ENCODE measurements at places on chromosomes 2 and 18.
A peak's percentile ranks its signal among the peaks of the same experiment; 100 is the strongest.

- no peak for DNase-seq
Observed at GRCh38 chr2:178473931-178474330, 4.5 kb downstream of the FKBP7 start.

DNA sequence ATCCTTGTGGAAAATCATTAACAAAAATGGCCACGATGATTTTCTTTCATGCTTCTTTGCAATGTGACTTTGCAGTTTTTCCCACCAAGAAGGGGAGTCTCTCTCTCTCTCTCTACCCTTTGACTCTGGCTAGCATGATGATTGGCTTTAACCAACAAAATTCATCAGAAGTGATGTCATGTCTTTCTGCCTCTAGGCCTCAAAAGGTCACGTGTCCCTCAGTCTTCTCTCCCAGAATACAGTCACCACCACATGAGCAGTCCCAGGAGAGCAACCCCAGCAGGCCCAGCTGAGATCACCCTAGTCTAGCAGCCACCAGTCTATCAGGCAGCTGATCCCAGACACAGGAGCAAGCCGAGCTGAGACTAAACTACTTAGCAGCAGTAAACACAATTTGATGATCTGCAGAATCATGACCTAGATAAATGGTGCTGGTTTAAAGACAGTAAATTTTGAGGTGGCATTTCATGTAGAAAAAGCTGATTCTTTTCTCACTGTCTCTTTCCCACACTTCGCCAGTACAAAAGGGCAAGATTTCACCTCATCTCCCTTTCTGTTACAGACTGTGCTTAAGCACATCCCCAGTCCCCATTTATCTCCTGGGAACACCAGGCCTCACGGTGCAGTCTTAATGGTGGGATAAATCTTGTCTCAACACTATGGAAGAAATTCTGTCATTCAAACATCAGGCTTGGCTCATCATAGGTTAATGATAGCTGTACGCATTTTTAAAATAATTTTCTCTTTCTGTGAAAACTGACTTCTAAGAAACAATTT is 132.7 kb downstream of the SCG2 start:
- DNase-seq, result no peak

DNA sequence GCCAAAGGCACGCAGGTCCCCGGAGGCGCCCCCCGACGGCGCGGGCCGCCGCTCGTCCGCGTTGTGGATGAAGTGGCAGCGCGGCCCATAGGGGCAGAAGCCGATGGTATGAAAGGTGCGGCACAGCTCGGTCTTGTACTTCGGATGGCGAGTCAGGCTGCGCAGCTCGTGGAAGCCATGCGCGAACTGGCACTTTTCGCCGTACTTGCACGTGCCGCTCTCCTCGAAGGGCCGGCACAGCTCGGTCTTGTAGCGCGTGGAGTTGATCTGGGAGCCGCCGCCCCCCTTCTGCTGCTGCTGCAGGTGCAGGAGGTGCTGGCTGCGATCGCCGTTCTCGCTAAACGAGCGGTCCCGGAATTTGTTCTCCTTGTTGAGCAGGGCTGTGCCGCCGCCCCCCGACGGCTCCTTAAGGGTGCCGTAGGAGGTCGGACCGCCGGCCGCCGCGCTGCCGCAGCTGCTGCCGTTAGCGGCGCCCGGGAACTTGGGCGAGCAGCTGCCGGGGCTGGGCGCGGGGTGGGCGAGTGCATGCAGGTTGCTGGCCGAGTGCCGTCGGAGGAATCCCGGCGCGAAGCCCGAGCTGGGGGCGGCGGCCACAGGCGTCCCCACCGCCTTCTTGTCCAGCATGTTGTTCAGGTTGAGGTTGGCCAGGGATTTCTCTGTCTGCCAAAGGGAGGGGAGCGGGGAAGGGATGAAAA is 1.2 kb downstream of the ZFP36L2 start:
- peak; percentile 31 for DNase-seq

DNA sequence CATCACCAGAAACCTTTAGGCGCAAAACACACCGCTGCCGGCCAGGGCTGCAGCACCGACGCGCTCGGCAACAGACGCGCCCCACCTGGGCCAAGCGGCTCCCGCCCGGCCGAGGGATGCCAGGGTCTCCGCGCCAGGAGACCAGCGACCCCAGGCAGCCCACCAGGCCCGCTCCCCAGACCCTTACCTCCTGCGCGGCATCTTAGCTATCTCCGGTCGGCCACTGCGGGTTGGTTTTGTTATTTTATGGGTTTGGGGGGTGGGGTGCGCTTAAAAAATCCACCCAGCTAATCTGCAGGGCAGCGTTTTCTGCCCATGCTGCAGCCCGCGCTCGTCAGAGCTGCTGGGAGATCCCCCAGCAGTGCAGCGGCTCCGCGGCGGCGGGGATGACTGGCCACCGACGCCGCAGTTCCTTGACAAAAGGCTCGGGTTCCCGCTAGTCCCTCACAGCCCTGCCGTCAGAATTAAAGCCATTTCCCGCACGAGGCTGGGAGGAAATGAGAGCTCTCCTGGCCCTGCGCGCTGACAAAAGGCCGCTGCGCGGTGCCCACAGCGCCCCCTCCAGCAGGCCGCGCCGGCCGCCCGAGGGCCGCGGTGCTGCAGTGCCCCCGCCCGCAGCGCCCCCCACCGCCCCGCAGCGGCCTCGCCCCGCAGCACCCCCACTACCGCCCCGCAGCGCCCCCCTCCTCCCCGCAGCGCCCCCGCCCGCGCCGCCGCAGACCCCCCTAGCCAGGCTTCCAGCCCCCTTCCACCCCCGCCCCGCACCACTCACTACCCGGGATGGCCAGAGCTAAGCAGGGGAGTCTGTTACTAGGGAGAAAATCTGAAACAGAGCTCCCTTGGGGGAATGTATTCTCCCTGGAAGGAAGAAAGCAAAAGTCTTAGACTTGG is at the start of gene ADD2:
TSS of gene ADD2 (minus strand) at position 502 of the 891 bp plus-strand sequence. CDS start 61,792 bp downstream, outside the sequence.
- peak; percentile 30 for DNase-seq

- DNase-seq, result no peak
Observed at GRCh38 chr2:179749210-179749609, 112.2 kb downstream of the ZNF385B start.

- DNase-seq, result no peak
Observed at GRCh38 chr2:158154596-158154995, 52.9 kb downstream of the UPP2 start.

GRCh38 chr2:206920951-206921350 is 18.4 kb upstream of the CPO start:
- DNase-seq, result no peak

GRCh38 chr18:66461344-66461743 is 142.5 kb downstream of the CDH19 start:
- no peak for DNase-seq

GRCh38 chr18:24616653-24617052 is 156.2 kb downstream of the HRH4 start:
- DNase-seq, result no peak

- no peak for DNase-seq
Observed at GRCh38 chr2:201452922-201453643, 1.5 kb downstream of the STRADB start.

DNA sequence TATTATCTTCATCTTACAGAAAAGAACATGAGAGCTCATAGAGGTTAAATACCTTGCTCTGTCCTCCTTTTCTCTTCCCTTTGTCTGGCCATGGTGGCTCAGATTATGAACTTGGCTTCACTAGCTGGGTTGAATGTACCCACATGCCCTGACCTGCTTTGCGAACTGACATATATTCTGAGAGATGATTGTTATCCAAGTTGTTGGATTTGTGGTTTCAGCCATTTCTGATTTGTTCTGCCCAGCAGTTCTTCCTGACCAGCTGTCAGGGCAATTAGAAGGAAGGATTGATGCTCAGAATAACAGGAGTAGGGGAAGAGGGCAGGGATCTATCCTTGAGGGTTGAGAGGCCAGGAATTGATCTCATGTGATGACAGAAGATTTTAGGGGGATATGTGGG is 236.8 kb upstream of the FAM98A start:
- DNase-seq, result no peak

- no peak for DNase-seq
Observed at GRCh38 chr2:206112108-206112507, 26.1 kb upstream of the INO80D start.

DNA sequence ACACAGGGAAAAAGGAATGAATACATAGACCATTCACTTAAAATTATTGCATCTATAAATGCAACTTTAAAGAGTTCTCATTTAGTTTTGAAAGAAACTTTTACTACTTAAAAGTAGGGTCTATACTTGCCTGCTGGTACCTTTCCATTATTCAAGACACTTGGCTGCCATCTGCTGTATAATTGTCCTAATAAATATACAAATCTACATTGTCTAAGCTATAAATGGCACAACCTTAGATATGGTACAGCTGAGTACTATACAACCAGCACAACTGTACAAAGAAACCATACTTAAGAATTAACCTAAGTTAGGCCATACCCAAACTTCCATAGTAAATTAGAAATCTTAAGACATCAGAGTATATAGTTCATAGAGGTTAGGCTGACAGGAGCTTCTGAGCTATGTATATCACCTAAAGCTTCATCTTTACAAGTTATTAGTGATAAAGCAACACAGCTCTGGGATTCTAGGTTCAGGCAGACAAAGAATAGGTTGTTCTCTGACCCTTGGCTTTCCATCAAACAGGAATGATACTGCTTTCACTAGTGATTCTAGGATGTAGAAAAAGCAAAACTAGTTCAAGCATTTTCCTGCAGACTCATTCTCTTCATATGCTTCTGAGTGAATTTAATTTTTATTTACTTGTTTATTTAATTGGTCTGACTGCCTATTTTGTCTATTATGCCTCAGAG is 22.1 kb downstream of the EXOC6B start:
- no peak for DNase-seq

GRCh38 chr2:118490330-118490729 is 357.1 kb downstream of the EN1 start:
- DNase-seq, result no peak

- no peak for DNase-seq
Observed at GRCh38 chr2:48264627-48265026, 265.3 kb upstream of the STON1 start.

DNA sequence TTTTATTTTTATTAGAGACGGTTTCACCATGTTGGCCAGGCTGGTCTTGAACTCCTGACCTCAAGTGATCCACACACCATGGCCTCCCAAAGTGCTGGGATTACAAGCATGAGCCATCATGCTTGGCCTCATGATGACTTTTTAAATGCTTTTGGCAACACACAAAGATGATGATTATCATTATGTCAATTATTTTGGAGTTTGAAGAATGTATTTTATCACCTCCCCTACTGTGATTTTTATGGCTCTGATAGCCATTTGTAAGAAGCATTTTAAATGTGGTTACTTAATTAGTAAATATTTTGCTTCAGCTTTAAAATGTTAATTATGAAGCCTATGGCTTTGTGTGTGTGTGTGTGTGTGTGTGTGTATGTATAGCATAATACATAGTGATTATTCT is 45.1 kb upstream of the RAB27B start:
- no peak for DNase-seq

- no peak for DNase-seq
Observed at GRCh38 chr2:179349670-179350303, 85.2 kb upstream of the SESTD1 start.

- DNase-seq, result no peak
Observed at GRCh38 chr2:144660518-144661316, 140.8 kb upstream of the ZEB2 start.

- no peak for DNase-seq
Observed at GRCh38 chr2:148666555-148666954, 22.0 kb downstream of the EPC2 start.

DNA sequence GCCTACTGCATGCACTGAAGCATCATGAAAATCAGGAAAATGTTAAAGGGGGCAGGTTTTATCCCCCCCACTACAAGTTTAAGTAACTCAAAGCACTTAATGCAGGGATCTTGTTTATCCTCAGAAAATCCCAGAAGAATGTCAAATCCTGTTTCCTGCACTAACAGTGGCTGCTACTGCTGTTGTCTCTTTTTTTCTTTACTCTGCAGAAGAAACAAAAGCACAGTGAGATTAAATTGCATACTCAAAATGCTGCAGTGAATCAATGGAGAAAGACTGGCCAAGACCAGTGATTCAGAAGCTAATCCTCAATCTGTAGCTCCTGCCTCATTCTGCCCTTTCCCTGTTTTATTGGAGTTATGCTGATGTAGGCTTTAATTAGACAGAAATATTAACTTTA is 332.3 kb upstream of the FIGN start:
- no peak for DNase-seq

GRCh38 chr2:62504657-62505056 is 1.3 kb downstream of the TMEM17 start:
- no peak for DNase-seq

- no peak for DNase-seq
Observed at GRCh38 chr18:79199691-79200374, 130.6 kb downstream of the ATP9B start.

DNA sequence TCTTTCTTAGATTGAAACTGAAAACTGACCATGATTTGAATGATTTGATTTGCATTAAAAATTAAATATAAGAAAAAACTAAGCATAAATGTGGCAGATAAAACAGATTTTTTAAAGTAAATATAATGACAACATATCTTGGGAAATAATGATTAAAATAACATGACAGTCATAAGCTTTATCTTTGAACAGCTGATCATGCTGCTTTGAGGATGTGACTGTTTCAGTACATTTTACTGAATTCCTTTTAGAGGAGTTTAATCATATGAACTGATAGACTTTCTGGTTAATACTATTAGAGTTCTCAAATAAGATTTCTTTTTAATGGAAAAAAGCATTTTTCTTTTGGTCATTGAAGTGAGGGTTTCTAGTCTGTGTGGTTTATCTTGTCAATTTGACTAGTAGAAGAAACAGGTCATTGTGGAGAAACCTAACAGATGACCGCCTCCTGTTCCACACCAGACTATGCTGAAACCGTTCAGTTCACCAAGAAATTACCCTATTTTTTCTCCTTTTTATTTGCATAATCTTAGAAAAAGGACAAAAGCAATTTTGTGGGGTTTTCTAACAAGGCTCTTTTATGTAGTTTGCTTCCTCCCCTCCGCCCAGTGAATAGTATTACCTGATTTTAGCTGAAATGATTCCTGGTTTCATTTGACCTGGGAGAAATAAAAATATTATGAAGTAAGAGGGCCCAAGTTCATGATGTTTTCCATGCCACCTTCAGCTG is 262.1 kb downstream of the PTGR3 start:
- DNase-seq, result no peak

- DNase-seq, result no peak
Observed at GRCh38 chr18:55794288-55795052, 206.5 kb upstream of the TCF4 start.

GRCh38 chr2:221204699-221205098 is 367.4 kb downstream of the EPHA4 start:
- DNase-seq, result no peak

DNA sequence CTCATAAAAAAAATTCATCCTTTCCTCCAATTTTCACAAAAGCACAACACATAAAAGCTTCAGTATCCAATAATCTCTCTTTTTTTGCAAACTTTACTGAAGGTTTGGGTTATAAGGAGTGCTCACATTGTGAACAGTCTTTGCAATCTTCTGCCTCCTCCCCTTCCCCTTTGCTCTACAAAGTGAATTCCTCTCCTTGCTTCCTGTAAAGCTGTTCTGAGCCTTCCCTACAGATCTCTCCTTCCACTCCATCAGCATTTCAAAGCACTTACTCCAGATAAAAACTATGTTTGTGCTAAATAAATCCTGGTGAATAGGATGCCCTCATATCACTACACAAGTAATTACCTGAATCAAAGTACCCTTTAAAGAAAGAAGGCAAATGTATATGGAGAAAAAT is 4.6 kb upstream of the PDK1 start:
- no peak for DNase-seq

All from stimulated activated CD4-positive, alpha-beta T cell treated with anti-CD3 and anti-CD28 coated beads, Interleukin-12 subunit alpha, Interleukin-12 subunit beta, amount 100 ng/mL, for 24 hours (primary cell).